Spleen (tissue), 13 donors: ENCODE measurements at places on chromosomes 2 and 18. TPM values are rescaled to one million over a fixed set of nuclear protein-coding genes. Genes with fewer than 3 reads are reported as not detected.

GRCh38 chr2:134107402-134107801 is 146.5 kb upstream of the MGAT5 start:
- no peaks in the 10 kb centered on the region for H3K36me3 ChIP-seq
- H3K27ac ChIP-seq: no peak overlapping the region
- no peaks in the 10 kb centered on the region for H3K27me3 ChIP-seq
- no peak for DNase-seq

Gene RFTN2
- polyA plus RNA-seq: 0.93 TPM

DNA sequence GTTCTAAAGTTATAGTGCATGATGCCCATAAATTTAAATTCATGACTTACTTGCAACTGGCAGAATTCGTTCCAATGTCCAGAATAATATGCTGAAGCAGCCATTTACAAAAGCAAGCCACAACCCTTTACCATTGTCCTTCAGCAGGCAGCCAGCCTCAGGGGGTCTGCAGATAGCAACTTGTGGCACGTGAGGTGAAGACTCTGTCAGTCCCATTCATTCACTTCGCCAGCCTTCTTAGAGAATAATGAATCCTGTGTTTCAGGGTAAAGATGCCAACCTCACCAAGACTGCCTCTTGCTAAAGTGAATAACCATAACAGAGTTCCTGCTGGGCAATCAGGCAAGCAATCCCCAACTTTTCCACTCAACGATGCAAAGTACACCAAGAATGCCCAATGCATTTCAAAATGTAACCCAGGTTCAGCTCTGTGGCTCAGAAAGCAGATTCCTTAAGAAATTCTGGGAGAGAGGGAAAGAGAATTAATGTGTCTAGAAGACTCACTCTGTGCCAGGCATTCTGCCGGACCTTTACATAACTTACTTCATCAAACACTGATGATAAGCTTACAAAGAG is 315.4 kb downstream of the NCKAP5 start:
- H3K4me3 ChIP-seq: no peak overlapping the region
- no peaks in the 10 kb centered on the region for H3K4me1 ChIP-seq
- DNase-seq: no peak
- H3K27ac ChIP-seq: no peak overlapping the region

GRCh38 chr2:109690822-109691541 is 76.8 kb downstream of the SOWAHC start:
- H3K4me1 ChIP-seq: peaks cover 33% of the 10 kb centered on the region
- H3K27ac ChIP-seq: peak overlapping the region; percentile 78
- no peaks in the 10 kb centered on the region for H3K36me3 ChIP-seq
- H3K4me3 ChIP-seq: no peak overlapping the region
- no peaks in the 10 kb centered on the region for H3K27me3 ChIP-seq

- no peaks in the 10 kb centered on the region for H3K36me3 ChIP-seq
- no peaks in the 10 kb centered on the region for H3K27me3 ChIP-seq
- no peak overlapping the region for H3K27ac ChIP-seq
- H3K4me3 ChIP-seq: no peak overlapping the region
Measured at GRCh38 chr2:118498943-118499342, 348.5 kb downstream of the EN1 start.

Gene ADGRF3
- polyA plus RNA-seq: 0.15 TPM

Gene PMAIP1
- polyA plus RNA-seq: 6.6 TPM

Gene LINC00305
- polyA plus RNA-seq: not detected

DNA sequence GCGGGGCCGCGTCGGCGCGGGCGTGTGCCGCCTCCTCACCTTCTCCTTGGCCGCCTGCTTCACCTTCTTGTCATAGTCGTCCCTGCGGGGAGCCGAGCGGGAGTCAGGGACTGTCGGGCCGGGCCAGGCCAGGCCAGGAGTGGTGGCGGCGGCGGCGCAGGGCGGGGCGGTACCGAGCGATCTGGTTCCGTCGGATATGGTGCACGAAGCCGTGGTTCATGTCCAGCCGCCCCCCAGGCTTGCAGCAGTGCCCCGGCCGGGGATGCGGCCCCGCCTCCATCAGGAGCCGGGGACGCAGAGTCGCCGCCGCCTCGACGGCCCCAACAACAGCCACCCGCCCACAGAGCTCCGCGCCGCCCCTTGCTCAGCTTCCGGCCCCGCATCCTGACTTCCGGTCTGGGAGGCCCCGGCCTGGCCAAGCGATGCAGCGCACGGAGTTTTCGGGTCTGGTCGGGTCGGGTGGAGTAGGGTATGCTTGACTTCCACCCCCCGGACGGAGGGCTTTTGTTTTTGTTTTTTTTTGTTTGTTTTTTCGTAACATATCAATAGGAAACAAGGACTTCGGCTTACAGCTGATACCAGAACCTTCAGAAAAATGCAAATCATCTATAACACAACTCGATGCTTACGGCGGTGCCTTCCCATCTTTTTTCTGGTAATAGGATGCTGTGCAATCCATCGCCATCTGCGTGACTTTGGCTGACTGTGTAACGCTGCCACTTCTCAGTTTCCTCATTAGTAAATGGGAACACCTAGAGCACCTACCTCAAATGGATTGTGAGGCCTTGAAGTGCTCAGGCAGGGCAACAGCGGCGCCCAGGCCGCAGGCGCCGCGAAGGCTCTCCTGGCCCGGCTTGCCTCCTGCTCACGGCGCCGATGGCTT is at the start of gene C2orf68:
C2orf68 (minus strand) TSS at position 362 of the 883 bp plus-strand sequence; CDS start at position 280, 82 bp downstream.
- peaks cover 17% of the 10 kb centered on the region for H3K36me3 ChIP-seq
- peak within 1 kb of the TSS; percentile 90 for H3K27ac ChIP-seq
- H3K4me3 ChIP-seq: peak within 1 kb of the TSS; percentile 81
- DNase-seq: peak; percentile 98
- H3K4me1 ChIP-seq: peaks cover 66% of the 10 kb centered on the region

DNA sequence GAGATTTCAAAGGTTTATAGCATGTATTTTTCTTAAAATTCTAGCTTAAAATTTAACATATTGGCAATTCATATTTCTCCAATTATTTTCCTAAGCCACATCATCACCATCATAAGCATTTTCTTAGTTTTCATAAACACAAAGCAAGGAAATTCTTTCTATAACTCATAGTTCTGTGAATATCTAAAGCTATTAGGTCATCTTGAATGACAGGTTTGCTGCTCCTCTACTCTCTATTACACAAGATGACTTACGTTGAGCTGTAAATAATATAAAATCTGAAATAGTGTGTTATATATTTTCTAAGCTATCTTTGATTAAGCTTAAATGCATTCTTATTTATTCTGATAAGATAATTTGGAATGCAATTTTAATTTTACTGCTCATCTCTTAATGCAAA is 984.6 kb upstream of the CNTNAP5 start:
- H3K27me3 ChIP-seq: no peaks in the 10 kb centered on the region
- no peak overlapping the region for H3K27ac ChIP-seq
- no peak overlapping the region for H3K4me3 ChIP-seq

DNA sequence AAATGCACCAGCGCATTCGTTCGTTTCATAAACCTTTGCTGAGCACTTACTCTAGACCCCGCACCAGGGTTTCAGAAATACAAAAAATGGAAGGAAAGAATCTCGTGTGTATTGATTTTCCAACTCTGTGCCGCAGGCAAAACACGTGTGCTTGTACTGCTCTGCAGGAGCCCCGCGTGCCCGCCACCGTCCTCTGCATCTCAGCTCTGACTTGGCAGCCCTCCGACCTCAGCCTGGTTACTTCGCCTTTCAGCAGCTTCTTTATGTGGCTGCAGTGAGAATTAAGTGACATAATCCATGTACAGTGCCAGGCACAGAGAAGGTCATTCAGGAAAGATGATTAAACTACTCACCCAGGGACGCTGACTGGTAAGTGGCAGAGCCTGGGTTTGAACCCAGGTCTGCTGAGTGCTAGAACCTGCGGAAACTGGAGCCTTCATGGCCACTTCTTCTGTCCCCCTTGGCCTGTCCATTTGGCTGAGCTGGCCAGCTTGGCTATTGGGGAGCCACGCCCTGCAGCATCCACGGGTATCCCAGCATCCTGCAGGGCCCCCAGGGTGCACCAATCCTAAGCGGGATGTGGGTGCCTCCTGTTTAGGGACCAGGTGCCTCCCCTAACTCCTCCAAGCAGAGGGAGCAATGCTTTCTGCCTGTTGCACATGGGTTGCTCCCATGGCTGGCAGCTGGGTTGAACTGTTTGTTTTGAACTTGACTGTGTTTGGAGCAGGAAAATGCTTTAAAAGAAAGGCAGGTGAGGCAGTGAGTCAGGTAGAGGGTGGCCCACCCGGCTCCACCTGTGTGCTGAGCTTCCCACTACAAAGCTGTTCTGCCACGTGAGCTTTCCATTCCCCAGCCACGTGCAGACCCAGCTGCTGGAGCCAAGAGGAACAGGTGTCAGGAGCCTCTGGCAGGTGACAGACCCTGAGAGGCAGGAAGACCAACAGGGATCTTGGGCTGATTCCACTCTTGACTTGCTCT is 34.3 kb downstream of the INHBB start:
- H3K36me3 ChIP-seq: no peaks in the 10 kb centered on the region
- H3K27me3 ChIP-seq: peaks cover 15% of the 10 kb centered on the region
- H3K4me3 ChIP-seq: no peak overlapping the region
- no peaks in the 10 kb centered on the region for H3K4me1 ChIP-seq
- no peak overlapping the region for H3K27ac ChIP-seq
- no peak for DNase-seq

DNA sequence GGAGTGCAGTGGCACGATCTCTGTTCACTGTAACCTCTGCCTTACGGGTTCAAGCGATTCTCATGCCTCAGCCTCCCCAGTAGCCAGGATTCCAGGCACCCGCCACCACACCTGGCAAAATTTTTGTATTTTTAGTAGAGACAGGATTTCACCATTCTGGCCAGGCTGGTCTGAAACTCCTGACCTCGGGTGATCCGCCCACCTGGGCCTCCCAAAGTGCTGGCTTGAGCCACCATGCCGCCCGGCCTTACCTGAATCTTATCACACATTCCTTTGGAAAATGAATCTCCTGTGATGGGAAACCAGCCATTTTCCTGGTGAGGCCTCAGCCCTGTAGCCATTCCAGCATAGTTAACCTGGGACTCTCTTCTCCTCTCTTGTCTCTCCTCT is 57.8 kb downstream of the HPCAL1 start:
- no peak overlapping the region for H3K27ac ChIP-seq
- peaks cover 29% of the 10 kb centered on the region for H3K36me3 ChIP-seq
- DNase-seq: no peak
- H3K27me3 ChIP-seq: no peaks in the 10 kb centered on the region
- peaks cover 9% of the 10 kb centered on the region for H3K4me1 ChIP-seq
- no peak overlapping the region for H3K4me3 ChIP-seq

GRCh38 chr2:232600053-232600773 is 33.2 kb upstream of the EFHD1 start:
- H3K4me1 ChIP-seq: peaks cover under 1% of the 10 kb centered on the region
- no peak for DNase-seq
- H3K4me3 ChIP-seq: no peak overlapping the region
- no peak overlapping the region for H3K27ac ChIP-seq

Gene LIMS3
- 0.90 TPM for polyA plus RNA-seq

Gene KCNE4
- 2.2 TPM for polyA plus RNA-seq

Gene GAREM1
- 0.24 TPM for polyA plus RNA-seq

- no peak overlapping the region for H3K4me3 ChIP-seq
- DNase-seq: no peak
- H3K36me3 ChIP-seq: no peaks in the 10 kb centered on the region
- H3K27ac ChIP-seq: no peak overlapping the region
- H3K27me3 ChIP-seq: no peaks in the 10 kb centered on the region
Measured at GRCh38 chr2:74902281-74902860, 56.1 kb upstream of the POLE4 start.

Gene TTN
- polyA plus RNA-seq: 0.57 TPM

DNA sequence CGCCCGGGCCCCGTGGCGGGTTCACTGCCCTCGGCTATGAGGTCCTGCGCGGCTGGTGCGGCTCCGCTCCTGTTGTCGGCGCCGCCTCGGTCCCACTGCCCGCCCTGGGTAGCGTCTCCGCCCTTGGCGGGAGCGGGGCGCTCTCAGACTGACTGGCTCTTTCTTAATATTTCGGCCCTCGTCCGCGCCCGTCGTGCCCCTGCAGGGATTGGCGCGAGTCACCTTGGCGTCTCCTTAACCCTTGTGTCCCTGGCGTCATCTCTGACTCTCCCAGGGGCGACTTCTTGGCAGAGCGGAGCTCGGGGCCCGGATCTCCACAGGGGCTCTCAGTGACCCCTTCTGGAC is 1.3 kb downstream of the PTMA start:
- H3K36me3 ChIP-seq: no peaks in the 10 kb centered on the region
- H3K27me3 ChIP-seq: no peaks in the 10 kb centered on the region
- H3K27ac ChIP-seq: peak overlapping the region; percentile 94
- peak; percentile 92 for DNase-seq
